ENCODE measurements at places on chromosomes 5 and 9.

DNA sequence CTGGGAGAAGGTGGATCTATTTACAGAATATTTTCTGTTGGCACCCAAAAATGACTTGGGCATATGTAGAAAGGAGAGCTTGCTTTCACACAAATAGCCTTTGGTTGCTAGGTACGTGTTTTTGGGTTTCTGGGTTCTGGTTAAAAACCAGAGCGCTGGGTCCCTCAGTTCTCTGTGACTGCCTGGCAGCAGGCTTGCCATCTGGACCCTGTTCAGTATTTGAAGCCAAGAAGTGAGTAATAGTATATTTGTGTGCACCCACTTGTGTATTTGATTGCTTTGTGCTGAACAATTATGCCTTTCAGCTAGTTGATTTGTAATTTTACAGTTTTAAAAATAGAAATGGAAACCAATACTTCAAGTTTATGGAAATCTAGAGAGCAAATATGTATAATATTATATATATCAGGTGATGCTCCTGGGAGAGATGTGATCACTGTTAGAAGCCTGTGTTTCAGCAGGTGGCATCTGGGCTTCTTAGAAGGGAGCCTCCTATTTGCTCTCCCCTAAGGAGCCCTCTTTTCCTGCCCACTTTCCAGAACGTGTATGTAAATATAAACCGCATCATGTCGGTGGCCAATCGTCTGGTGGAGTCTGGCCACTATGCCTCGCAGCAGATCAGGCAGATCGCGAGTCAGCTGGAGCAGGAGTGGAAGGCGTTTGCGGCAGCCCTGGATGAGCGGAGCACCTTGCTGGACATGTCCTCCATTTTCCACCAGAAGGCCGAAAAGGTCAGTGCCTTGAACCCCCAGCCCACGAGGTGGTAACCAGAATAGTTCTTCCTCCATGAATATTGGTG lies 153.6 kb downstream of the TRIO start:
- DNase-seq: no peak

- DNase-seq: no peak
Measured at GRCh38 chr9:93190133-93190525, 6.2 kb downstream of the WNK2 start.

DNA sequence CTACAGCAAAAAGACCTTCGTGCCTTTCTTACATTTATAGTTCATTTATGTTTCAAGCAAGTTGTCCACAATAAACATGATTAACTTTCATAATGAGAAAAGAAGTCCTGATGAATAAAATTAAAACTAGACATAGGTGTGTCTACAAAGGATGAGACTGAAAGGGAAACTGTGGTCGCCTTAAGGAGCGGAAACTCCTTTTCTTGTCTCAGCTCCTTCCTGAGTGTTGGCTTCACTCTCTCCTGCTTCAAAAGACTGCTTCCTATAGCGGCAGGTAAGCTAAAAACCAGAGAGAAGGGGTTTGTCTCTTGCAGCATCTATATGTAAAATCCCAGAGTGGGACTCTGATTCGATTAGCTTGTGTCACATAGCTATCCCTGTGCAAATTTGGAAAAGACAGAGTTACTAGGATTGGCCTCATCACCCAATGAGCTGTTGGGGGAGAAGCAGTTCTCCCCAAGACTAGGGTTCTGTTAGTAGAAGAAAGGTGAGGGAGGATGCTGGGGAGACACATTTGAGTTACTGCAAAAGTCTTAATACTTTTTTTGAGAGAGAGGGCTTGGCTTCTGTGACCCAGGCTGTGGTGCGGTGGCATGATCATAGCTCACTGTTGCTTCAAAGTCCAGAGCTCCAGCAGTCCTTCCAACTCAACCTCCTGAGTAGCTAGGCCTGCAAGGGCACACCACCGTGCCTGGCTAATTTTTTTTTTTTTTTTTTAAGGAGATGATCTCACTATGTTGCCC lies 16.8 kb upstream of the CTSL start:
- no peak for DNase-seq

- DNase-seq: no peak
Measured at GRCh38 chr5:69103521-69103920, 9.7 kb downstream of the SLC30A5 start.

GRCh38 chr5:146169076-146169475 lies 13.4 kb downstream of the LARS1 start:
- no peak for DNase-seq

DNA sequence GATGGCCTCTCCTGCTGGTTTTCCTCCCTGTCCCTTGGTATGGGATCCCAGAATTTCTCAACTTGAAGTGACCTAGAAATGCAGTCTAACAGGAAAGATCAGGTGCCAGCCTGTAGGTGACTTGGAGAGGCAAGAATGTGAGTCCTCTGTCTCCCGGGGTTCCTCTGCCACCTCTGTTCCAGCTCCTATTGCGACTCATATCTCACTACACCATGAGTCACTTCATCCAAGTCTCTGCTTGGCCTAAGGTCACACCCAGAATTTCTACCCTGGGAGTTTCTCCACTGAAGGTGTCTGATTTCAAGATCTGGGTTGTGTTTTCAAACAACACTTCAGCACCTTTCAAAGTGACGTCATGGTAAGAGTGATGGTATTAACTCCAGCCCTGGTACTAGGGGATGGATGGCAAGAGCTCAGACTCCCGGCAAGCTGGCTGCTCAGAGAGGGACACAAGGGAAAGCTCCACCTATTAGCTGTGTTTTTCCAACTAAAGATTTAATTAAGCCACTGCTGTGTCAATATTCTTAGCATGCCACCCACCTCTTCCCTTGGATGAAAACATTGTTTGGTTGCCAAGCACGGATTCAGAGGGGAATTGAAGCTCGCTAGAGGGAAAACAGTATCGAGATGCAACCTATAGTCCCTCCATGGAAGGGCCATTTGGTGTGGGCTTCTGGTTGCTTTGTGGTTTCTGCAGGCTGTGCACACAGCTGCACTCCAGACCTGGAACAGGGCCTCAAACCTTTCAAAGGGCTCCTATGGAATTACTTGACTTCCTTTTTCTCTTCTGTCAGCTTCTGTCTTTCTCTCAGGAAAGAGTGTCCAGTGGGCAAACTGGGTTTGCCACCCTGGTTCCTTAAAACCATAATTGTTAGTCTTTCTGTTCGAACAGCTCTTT lies 205.7 kb downstream of the GAS1 start:
- DNase-seq: no peak

DNA sequence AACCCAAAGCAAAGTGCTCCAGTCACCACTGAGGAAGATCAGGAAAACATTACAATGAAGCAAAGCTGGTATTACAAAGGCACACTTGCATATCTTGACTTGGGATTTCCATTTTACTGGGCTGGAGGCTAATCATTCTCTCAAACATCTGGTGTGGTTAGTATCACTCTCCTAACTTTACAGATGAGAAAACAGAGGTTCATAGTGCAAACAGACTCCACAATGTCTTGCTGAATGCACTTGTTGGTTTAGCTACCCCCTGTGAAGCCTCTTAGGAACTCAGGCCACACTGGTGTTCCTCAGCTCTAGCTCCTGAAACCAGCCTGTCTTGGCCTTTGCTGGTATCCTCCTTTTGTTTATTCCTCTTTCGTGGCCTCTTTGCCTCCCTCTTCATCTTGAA lies 29.5 kb upstream of the SMAD5 start:
- no peak for DNase-seq

- DNase-seq: no peak
Measured at GRCh38 chr5:156498226-156498980, 171.4 kb downstream of the SGCD start.

GRCh38 chr5:77200663-77201062 lies 9.8 kb upstream of the PDE8B start:
- DNase-seq: no peak

DNA sequence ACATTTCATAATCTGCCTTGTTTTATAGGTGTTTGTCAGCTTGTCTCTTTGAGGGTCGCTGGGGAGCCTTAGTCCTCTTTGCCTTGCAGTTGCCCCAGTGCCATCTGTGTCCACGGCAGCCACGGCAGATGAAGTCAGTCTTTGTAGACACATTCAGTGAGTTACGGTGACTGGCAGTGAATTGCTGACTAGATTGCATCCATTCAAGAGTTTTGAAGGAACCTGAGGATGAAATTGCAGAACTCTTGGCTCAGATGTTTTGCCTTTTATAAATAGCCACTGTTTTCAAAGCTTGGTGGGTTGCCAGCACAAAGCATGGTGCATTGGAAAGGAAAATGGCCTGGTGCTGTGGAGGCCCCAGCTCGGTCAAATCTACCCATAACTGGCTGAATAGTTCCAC lies 125.6 kb downstream of the TRIO start:
- DNase-seq: no peak

- DNase-seq: no peak
Measured at GRCh38 chr9:37002413-37003217, 31.5 kb downstream of the PAX5 start.

DNA sequence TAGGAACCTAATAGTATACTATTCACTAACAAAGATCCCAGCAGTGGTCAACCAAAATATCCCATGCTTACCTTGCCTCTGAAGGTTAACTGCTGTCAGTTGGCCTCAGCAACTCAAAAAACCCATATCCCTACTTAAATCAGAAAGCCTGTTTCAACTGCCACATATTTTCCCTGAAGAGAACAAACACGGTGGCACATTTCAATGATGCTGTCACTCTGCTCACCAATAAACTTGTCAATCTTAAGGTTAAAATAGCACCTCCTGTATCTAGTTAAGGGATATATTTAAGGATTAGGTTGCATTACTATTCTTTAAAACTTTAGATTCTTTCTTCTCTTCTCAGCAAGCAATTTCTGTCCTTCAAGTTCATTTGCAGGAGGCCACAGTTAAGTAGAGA lies 986.9 kb downstream of the CDH18 start:
- no peak for DNase-seq

DNA sequence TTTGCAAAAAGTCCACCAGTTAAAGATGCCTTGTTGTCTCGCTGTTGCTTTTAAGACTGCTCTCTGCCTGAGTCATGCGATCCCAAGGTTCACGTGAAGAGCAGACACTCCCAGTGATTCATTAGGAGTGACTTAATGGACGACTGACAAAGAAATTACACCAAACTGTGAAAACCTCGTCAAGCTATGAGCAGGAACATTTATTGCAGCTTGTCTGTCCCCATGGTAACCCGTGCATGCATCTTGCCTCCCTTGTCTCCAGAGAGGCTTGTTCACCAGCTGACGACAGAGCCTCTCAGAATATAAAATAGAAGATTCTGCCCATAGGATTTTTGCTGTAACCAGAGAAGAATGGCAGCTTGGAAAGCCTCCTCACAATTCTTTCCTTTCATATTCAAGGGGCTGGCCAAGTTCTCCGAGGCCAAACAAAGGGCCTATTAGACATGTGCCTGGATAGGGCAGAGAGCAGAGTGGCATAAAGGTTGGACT lies 352.7 kb downstream of the SPOCK1 start:
- no peak for DNase-seq

GRCh38 chr5:121993191-121993590 lies 31.4 kb downstream of the SRFBP1 start:
- no peak for DNase-seq

DNA sequence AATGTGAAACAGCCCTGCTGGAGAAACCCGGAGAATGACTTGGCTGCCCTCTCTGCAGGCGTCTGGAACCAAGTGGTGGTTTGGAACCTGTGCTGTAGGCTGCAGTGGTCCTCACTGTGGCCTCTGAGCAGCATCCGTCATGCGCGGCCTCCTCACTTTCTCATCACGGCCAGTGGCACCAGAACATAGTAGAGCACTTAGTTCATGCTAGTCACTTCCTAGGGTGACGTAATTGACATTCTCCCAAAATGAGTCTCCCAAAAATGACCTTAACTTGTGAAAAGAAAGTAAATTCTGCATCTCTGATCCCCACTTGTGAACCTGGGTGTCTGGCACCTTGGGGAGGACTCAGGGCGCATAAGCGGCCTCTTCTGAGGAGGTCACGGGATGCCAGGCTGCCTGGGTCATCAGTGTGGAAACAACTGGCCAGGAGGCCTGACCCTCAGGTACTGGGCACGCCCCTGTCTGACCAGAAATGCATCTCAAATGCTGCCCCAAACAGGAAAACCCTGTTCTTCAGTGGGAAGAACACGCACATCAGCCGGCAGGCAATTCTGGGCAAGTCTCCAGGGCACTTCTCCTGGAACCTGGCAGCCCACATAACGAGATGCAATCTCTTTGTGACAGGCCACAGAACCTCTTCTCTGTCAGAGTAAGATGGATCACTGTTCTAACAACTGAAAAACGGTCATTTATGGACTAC lies 36.6 kb upstream of the SPTLC1 start:
- DNase-seq: no peak

GRCh38 chr5:178606269-178606668 lies 16.1 kb upstream of the COL23A1 start:
- no peak for DNase-seq

DNA sequence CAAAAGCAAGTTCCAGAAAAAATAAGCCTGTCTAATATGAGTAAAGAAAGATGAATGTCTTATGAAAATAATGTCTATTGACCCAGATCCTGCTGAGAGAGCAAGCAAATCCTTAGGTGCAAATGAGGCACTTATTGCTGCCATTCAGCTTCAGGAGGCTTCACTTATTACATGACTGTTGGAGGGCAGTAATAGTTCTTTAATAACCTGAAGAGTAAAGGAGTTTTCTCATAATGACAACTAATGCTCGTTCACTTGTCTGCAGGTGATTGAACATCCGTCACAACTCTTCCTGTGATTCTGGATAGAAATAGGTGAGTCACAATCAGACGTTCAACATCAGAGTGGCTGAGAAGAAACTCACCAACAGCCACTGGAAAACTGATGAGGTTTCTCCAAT lies 58.3 kb downstream of the SPOCK1 start:
- DNase-seq: no peak

DNA sequence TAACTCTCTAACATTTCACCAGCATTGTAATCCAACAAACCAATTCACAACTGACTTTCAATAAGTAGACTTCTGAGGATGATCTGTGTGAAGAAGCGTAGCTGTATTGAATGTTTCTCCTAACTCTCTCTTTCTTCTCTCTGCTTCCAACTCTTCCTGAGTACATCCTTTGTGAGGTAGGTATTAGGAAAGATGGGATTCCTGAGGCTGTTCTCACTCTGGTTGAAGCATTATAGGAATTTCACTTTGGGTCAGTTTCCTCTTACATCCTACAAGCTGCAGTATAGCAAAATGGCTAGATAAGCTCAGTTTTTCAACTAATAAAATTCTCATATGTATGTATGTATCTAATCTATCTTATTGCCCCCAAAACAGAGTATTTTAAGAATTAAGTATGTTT lies 702.8 kb downstream of the CETN3 start:
- no peak for DNase-seq

- no peak for DNase-seq
Measured at GRCh38 chr5:173456751-173457171, 128.5 kb upstream of the STC2 start.
